Activated CD4-positive, alpha-beta T cell treated with anti-CD3 and anti-CD28 coated beads for 24 hours (primary cell): ENCODE measurements at places on chromosomes 1 and 21.

- no peak for DNase-seq
Observed at GRCh38 chr1:234427950-234428646, 50.9 kb downstream of the TARBP1 start.

- no peak for DNase-seq
Observed at GRCh38 chr21:45223236-45224185, 64.2 kb downstream of the POFUT2 start.

GRCh38 chr1:87392248-87393192 lies 63.8 kb downstream of the LMO4 start:
- no peak for DNase-seq

DNA sequence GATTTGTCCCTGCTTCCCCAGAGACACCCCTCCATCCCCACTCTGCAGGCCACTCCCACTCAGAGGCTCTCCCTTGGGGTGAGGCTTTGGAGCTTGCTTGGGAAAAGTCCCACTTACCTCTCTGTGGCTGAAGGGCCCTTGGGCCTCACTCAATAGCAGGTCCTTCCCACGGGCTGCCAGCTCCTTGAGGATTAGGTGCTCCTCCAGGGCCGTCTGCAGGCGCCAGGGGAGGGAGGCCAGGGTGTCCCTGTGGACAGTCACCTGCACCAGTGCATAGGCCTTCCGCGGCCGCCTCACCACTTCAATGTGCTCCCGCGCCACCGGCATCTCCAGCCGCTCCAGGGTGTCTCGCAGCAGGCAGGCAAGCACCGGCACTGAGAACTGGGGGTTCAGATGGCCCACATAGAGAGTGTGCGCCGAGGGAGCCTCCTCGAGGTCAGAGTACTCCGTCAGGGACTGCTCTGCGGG lies 1.4 kb downstream of the SLFNL1 start:
- DNase-seq = no peak

DNA sequence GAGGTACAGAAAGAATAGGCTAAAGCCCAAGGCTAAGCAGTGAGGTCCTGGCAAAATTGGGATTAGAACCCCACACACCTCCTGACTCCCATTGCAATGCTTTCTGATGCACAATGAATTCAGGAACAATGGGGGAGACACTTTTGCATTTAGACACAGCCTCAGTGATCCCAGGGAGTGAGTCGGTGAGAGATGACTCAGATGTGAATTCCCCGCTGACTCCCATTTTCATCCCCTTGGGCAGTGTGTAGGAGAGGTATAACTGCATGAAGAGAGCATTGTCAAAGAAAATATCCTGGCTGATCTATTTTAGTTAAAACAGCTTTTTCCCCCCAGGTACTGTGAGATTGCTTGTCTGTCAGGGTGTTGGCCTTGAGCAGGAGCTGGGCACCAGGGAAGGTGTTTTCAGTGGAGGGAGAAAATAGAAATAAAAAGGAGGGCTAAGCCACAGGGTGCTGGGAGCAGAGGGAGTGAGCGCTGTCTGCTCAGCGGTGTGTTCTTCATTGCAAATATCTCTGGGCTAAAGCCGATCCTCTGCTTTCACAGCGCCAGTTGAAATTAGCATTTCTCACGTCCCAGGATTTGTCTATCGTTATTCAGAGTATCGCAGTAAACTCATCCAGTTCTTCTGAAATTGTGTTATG lies 247.7 kb upstream of the PTBP2 start:
- no peak for DNase-seq

- DNase-seq = peak; percentile 4
Observed at GRCh38 chr1:152495066-152495675, 15.4 kb upstream of the LCE5A start.

DNA sequence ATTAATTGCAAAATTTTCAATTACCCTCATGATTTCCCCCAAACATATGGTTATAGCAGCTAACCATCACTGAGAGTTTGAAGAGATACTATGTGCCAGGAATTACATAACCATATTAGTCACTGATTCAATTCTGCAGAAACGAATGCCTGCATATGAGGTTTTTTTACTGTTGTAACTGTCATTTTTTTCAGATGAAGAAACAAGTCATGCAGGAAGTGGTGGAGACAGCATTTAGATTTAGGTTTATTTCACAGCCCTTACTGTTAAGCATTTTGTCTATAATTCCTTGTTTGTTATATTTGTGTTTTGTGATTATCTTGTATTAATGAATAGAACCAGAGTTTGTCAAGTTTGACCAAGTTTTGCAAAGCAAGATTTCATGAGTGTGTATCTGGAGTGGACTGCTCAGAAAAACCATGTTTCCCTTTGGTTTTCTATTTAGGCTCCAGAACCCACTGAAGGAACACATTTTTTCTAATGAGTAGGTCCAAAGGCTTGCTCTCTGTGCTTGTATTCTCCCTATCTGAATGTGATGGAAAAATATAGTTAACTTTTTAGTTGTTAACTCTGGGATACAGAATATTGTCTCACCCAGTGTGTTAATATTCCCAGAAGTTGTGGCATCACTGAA lies 308.5 kb upstream of the ADAMTS5 start:
- no peak for DNase-seq

- no peak for DNase-seq
Observed at GRCh38 chr1:8075511-8076051, 49.5 kb upstream of the ERRFI1 start.

DNA sequence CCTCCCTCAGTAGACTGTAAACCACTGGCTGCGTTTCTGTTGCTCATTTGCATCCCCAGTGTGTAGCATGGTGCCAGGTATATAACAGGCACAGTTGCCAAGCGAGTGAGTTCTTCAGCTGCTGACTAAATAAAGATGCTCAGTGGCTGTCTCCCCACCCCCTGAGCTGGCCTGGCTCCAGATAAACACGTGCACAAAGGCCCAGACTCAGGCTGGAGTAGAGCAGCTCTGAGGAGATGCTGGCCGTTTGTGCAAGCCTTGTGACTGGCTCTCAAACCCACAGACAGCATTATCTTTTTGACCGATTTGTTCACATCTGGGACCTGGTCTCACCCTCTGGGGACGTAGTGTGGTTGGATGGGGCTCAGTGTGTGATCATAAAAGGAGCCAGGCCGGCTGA lies 7.1 kb downstream of the CHRNB2 start:
- DNase-seq = no peak

DNA sequence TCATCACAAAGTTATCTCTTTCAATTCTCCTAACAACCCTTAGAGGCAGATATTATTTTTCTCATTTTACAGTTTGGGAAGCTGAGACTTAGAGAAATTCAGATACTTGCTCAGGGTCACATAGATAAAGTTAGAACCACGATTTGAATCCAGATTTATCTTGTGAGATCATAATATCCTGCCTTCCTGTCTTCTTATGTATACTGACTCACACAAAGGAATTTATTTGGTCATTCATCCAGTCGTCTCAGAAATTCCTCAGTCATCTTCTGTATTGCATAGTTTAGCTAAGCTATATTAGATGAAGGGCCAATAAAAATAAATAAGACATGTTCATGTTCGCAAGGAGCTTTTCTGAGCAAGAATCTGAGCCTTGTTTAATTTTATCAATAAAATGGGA lies 35.8 kb upstream of the RUNX1 start:
- DNase-seq = no peak

GRCh38 chr1:212561501-212561931 lies 47.0 kb upstream of the ATF3 start:
- DNase-seq = no peak

- no peak for DNase-seq
Observed at GRCh38 chr1:233215135-233215760, 80.3 kb downstream of the PCNX2 start.

- no peak for DNase-seq
Observed at GRCh38 chr1:55353707-55354620, 138.8 kb upstream of the USP24 start.

- no peak for DNase-seq
Observed at GRCh38 chr21:36480618-36481017, 696 bp upstream of the CLDN14 start.

- no peak for DNase-seq
Observed at GRCh38 chr21:38280454-38280853, 23.7 kb downstream of the KCNJ15 start.

DNA sequence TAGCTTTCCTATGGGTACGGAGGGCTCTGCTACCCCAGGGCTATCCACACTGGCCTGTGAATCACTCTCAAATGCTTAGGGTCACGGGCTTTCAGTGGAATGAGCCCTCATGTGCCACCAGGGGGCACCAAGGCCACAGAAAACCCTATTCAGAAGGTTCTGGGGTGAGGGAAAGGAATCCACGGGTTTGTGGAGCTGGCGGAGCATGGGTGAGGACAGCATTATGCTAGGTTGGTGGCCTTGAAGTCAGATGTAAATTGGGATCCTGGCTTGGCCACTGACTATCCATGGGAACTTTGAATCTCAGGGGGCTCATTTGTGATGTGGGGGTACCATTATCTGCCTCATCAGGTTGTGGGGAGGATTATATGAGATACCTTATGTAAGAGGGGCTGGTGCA lies 5.1 kb upstream of the LAMTOR5 start:
- peak; percentile 41 for DNase-seq

- no peak for DNase-seq
Observed at GRCh38 chr21:44295163-44295573, 4.7 kb upstream of the PFKL start.

GRCh38 chr1:154213274-154213673 lies 7.1 kb upstream of the CFAP141 start:
- no peak for DNase-seq

DNA sequence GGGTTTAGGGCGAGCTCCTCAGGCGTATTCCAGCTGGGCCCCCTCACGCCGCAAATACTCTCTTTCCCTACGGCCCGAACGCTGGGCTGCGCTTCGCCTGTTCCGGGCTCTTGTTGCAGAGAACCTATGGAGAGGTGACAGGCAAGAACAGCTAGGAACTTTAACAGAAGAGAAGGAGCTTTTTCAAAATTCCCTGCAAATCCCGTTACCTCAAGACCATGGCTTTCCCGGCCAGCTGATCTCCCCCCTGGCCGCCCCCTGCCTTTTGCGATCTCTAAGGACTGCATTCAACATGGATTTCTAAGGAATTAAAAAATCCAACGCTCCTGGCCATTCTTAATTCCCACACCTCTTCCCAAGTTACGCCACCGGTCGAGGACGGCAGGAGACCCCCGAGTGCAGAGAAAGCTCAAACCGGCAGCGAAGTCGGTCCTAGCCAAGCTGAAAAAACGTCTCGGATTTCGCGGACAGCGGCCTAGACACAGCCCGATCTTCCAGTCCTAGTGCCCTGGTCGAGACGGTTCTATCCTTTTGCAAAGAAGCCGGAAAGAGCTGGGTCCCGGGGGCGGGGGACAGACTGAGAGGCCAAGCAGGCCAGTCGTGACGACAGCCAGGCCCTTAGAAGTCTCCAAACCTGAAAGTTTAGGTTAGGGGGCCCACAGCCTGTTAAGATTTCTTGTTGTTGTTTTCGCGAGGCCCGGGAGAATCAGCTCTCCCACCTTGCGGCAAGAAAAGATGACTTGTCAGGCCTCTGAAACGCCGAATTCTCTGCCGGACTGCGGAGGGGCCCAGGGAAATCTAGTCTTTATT lies 1.1 kb upstream of the TBX15 start:
- no peak for DNase-seq

GRCh38 chr1:13604176-13604575 lies 20.5 kb downstream of the PDPN start:
- DNase-seq = no peak

DNA sequence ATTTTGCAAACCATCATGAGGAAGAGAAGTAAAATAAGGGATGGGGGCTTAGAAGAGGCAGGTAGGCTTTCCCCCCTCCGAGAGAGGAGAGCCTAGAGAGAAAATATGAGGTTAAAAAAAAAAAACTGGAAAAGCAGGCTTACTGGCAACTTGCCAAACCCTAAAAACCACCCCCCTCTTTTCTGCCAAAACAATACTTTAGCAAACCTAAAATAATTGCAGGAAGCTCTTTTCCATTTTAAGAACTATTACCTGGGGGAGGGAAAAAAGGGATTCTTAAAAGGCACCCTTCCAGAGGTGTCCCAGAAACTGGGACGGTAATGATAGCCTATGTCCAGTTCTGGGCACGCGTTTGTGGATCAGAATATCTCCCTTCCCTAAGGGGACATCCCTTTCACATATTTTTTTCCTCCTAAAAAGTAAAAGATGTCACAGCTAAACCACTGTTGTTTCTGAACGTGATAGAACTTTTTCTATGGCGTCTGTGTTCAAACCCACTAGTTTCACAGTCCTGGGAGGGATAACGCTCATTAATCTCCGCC lies 1.1 kb upstream of the NFIA start:
- DNase-seq = no peak

- DNase-seq = peak; percentile 32
Observed at GRCh38 chr1:26161415-26162219, 2.7 kb downstream of the FAM110D start.

GRCh38 chr21:45528028-45528705 lies 14.1 kb downstream of the SLC19A1 start:
- no peak for DNase-seq

DNA sequence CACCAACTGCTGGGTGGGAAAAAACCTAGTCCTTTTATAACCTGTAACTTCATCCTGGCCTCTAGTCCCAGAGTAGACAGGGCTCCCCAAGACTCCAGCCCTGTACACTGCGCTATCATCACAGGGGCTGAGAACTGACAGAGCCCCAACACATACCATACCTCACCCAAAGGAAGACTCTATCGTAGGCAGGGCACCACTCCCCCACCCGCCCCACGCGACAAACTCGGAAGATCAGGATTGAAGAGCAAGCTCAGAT lies 15.8 kb downstream of the INPP5B start:
- no peak for DNase-seq

DNA sequence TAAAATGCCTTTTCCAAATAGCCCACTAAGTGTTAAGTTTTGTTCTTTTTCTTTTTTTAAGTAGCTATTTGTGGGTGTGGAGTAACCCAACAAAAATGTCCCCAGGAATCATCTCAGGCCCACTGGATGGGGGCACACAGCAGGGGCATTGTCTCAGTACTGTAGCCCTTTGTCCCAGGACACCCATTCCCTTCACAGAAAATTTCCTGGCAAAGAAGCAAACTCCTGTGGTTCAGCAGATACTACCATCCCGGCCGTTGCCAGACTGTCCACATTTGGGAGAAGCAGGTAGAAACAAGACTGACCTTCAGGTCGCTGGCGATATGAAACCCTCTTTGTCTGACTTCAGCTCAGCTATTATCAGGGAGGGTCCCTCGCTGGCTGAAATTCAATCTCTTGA lies 23.7 kb upstream of the SRRM1 start:
- DNase-seq = no peak

GRCh38 chr1:219539645-219540254 lies 73.2 kb downstream of the ZC3H11B start:
- no peak for DNase-seq
